ENCODE measurements at places on chromosomes 6 and 20. TPM values are rescaled to one million over a fixed set of nuclear protein-coding genes. Genes with fewer than 3 reads are reported as not detected.

The RNF144B gene
- total RNA-seq: 13.2 TPM

The MAS1 gene
- not detected for total RNA-seq

GRCh38 chr6:27867945-27868300, 44.3 kb downstream of the OR2B2 start:
- DNase-seq: no peak

- DNase-seq: no peak
These were observed 174.4 kb upstream of the KCNK16 start for GRCh38 chr6:39496915-39497314.

DNA sequence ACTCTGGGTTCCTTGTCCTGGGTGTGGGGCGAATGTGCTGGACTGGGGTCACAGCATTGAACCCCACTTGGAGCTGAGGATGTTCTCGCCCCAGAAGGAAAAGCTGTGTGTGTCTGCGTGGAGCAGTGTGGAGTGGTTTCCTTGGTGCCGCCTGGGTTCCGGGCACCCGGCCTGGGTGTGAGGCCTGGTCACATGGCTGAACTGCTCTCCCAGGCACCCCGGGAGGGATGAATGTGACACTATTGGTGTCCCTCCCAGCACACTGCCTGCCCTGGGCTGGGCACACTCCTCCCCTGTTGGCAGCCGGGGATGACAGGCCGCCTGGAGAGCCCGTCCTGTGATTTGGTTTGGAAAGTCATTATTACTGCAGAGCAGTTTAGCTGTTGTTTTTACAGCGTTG, 12.3 kb downstream of the MYT1 start:
- no peak for DNase-seq

DNA sequence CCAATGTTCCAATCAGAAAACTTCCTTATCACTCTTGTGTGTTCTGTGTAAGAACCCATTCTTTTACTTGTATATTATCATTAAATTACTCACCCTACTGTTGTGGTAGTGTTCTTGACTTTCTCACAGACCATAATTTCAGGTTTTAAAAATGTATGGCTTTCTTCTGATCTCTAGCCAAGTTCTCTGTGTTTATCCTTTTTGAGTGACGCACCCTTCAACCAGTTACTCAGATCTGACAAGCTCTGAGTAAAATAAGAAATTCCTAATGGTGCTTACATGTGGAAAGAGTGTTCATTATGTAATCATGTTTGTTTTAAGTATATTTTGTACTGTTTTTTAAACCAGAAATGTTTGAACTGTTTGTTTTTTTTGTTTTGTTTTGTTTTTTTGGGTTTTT, 11.0 kb downstream of the TBPL1 start:
- no peak for DNase-seq

GRCh38 chr6:170460641-170461040, 92.5 kb downstream of the PSMB1 start:
- no peak for DNase-seq

DNA sequence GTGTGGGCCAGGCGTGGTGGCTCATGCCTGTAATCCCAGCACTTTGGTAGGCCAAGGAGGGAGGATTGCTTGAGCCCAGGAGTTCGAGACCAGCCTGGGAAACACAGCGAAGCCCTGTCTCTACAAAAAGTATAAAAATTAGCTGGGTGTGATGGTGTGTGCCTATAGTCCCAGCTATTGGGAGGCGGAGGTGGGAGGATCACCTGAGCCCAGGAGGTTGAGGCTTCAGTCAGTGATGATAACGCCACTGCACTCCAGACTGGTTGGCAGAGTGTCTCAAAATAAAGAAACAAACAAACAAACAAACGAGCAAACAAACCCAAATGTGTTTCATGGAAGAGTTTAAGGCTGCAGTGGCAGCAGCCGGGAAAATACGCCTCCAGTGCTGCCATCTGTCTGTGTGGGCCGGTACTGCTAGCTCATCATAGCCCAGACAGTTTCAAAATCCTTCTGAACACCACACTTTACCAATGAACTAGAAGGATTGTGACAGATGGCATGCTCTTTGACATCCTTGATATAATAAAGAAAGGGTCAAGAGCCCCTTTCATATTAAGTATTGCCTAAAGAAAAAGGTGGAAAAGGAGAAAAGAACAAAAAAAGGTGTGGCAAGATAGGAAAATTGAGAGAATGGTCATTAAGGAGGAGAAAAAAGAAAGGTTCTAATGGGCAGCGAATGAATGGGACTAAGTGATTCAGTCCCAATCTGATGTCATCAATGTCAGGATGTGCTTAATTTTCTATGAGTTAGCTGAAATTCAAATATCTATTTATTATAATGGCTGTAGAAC, 298.6 kb downstream of the SYNE1 start:
- DNase-seq: no peak

DNA sequence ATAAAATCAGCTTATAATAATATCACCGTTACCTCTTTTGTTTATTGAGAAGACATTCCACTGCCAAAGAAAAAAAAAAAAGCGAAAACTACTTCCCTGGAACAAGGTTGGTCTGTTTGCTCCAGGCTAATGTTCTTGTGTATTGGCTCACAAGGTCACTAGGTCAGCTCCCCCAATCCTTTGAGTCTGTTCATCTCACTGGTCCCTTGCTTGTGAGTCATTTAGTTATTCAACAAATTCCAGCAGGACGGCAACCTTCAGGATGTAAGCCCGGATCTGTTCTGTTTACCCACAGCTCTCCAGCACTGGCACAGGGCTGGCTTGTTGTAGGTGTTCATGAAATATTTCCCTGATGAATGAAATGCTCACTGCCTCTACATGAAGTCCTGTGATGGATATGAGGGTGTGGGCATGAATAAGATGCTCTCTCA, 3.3 kb downstream of the ARHGAP40 start:
- peak; percentile 76 for DNase-seq

The SCRT2 gene
- not detected for total RNA-seq

DNA sequence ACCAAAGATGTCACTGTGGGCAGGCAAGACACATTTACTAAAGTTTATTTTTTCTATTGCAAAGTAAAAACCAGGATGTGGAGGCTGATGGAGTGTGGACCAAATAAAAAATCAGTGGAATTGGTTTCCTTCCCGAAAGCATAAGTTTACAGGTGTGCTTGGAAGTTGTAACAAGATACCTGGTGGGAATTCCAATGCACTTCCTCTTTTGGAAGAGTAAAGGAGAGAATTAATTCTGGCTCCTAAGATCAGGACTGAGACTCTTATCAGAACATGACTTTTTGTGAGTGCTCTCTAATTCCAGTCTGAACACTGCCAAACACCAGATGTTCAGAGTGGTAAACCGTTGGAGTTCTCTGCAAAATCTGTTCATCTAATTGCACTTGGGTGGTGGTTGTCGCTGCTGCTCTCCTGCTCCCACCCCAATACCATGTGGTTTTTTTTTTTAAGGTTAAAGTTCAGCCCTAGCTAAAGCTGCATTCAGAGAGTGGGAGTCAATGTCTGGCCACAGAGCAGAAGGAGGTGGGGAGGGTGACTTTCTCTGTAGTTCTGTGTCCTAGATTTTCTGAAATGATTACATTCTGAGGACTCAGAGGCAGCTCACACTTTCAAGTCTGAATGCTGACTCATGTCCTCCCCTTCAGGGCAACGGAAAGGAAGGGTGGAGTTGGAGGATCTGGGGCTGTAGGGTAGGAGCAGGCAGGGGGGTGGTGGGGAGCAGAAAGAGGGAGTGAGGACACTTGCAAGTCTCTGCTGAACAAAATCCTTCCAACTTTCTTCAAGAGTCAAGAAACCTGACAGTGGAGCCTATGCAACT, 275.8 kb upstream of the PRDM1 start:
- peak; percentile 65 for DNase-seq

GRCh38 chr6:101011186-101011585, 130.1 kb upstream of the ASCC3 start:
- no peak for DNase-seq

- DNase-seq: peak; percentile 5
These were observed 54.6 kb downstream of the RPP21 start for GRCh38 chr6:30399390-30400058.

The FAM217A gene
- total RNA-seq: not detected

DNA sequence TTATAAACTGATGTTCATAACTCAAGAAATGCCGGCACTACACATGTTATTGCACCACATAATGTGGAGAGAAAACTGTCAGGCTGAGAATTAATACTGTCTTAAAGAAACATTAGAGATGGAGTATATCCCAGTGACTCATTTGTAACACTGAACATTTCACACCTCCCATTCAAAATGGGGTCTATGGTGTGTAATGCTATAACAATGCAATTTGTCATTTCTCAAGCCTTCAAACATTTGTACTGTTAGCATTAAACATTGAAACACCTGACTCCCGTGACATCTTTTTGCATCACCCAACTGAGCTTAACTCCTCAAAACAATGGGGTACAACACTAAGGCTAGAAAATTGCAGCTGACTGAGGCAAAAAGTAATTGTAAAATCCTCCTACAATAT, 151.7 kb downstream of the DST start:
- DNase-seq: peak; percentile 59

- no peak for DNase-seq
These were observed 82.7 kb downstream of the CFAP61 start for GRCh38 chr20:20134941-20135575.

DNA sequence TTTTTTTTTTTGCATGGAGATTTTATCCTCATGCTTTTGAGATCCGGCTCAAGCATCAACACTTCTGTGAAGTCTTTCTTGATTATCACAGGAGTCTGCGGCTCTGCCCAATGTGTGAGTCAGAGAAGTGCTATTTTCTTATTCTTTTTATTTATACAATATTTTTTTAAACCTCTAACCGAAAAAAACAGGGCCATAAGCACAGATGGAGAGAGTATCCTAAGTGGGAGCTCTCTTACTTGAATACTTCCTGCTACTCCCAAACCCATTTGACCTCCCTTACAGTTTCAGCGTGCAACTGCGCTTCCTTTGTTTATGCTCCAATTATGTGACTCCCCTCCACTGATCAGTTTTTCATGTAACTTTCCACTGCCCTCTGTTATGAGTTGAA, 8.7 kb upstream of the ATXN1 start:
- DNase-seq: no peak

DNA sequence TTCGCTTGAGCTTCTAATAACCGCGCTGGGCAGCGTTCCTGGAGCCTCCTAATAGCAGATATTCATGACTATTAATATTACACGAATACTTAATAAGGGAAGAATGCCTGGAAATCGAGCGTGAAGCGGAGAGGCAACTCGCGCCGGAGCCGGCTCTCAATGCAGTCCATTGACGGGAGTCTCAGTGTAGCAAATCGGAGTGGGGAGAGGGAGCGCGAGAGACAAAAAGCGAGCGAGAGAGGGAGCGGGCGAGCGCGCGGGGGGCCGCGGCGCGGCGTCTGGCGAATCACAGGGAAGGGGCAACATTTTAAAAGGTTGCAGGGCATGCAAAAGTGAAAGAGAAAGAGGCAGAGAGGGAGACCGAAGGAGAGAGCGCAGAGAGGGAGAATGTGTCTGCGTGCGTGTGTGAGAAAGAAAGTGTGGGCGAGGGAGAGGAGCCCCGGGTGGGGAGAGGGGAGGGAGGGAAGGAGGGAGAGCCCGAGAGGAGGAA, 2.9 kb downstream of the TFAP2A start:
- DNase-seq: no peak

GRCh38 chr20:3412600-3413392, 5.3 kb upstream of the DNAAF9 start:
- DNase-seq: no peak

DNA sequence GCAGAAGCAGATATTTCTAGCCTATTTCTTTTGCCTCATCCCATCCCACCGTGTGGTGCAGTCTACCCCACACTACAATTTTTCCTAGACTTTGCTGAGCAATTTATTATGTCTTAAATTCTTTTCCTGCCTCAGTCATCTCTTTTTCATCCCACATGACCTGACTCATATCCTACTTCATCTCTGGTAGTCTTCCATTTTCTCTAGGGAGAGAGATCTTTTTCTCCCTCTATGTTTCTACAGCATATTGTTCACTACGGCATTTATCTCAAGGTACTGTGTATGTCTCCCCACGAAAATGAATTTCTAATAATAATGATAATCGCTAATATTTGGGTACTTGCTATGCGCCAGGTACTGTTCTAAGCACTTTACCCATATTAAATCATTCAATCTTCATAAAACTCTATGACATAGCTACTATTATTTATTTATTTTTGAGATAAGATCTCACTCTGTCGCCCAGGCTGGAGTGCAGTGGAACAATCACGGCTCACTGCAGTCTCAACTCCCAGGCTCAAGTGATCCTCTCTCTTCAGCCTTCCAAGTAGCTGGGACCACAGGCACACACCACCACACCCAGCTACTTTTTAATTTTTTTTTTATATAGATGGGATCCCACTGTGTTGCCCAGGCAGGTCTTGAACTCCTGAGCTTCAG, 15.6 kb downstream of the PDSS2 start:
- no peak for DNase-seq

- DNase-seq: no peak
These were observed 5.6 kb upstream of the FAM50B start for GRCh38 chr6:3843379-3844096.

DNA sequence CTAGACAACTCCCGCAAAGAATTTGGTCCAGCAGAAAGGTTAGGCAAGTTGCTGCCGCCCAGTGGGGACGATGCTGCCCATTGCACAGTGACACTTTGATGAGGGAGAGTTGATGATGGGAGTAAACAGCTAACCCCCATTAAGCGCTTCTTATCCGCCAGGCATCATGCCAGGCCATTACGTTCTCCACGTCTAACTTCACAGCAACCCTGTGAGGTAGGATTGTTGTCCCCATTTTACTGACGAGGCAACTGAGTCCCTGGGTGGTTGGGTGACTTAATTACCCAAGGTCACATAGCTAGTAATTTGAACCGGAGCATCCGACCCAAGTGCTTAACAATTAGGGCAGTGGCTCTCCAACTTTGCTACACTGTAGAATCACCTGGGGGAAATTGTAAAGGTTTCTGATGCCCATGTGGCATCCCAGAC, 738 bp downstream of the RALGAPB start:
- DNase-seq: no peak

The GRIK2 gene
- 0.13 TPM for total RNA-seq

The ZBTB46 gene
- total RNA-seq: 7.2 TPM

DNA sequence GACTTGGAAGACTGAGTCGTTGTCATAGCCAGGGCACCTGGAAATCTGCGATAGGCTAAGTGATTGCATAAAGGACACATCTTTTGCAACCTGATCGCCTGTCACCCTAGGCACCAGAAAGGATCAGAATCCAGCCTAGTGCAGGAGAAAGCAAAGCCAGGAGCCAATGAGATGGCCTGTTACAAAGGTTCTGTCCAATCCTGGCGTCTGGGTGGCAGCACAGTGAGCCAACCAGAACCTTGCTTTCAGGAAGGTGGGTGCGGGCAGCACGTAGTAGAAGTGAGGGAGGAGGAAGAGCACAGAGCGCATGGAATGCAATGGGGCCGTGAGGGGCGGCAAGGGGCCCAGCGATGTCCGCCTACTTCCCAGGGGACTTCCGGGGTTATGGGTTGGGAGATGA, 120.4 kb upstream of the GGTLC1 start:
- no peak for DNase-seq

DNA sequence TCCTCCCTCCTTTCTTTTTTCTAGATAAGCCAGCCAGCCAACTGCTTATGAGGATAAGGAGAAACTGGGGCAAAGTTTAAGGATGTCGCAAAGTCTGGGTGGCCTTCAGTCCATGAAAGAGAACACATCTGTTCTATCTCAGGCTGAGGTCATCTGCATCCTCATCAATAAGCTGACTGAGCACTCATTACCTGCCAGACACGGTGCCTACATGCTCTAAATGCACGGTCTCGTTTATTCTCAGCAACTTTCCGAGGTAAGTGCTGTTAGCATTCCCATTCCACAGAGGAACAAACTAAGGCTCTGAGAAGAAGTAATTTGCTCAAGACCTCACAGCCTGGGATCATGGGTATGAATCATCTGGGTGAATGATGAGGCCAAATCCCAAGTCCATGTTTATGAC, 133.1 kb downstream of the BCAS1 start:
- no peak for DNase-seq

The UFL1 gene
- 23.8 TPM for total RNA-seq

The FRK gene
- 2.9 TPM for total RNA-seq

The CGA gene
- not detected for total RNA-seq
